ENCODE measurements at places on chromosomes 7 and 10. TPM values are rescaled to one million over a fixed set of nuclear protein-coding genes. Genes with fewer than 3 reads are reported as not detected.

- no peak for DNase-seq
Measured at GRCh38 chr7:130841416-130841815, 107.4 kb upstream of the KLF14 start.

- peak; percentile 19 for DNase-seq
Measured at GRCh38 chr7:142338633-142339501, 81.0 kb upstream of the PRSS58 start.

- DNase-seq = no peak
Measured at GRCh38 chr7:150811-151221, 41.6 kb upstream of the FAM20C start.

GRCh38 chr7:78043159-78043558 is 244.6 kb downstream of the PHTF2 start:
- DNase-seq = no peak

DNA sequence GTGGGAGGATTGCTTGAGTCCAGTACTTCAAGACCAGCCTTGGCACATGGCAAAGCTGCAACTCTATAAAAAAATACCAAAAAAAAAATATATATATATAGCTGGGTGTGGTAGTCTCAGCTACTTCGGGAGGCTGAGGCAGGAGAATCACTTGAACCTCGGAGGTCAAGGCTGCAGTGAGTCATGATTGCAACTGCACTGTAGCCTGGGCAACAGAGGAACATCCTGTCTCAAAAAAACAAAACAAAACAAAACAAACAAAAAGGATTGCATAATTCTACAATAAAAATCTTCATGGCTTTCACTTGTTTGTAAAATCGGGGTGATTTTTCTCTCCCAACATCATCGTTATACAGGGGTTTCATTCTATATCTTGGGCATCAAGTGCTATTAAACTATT is 35.1 kb downstream of the GUSB start:
- DNase-seq = peak; percentile 60

- DNase-seq = peak; percentile 89
Measured at GRCh38 chr10:94224656-94225055, 138.1 kb downstream of the NOC3L start.

DNA sequence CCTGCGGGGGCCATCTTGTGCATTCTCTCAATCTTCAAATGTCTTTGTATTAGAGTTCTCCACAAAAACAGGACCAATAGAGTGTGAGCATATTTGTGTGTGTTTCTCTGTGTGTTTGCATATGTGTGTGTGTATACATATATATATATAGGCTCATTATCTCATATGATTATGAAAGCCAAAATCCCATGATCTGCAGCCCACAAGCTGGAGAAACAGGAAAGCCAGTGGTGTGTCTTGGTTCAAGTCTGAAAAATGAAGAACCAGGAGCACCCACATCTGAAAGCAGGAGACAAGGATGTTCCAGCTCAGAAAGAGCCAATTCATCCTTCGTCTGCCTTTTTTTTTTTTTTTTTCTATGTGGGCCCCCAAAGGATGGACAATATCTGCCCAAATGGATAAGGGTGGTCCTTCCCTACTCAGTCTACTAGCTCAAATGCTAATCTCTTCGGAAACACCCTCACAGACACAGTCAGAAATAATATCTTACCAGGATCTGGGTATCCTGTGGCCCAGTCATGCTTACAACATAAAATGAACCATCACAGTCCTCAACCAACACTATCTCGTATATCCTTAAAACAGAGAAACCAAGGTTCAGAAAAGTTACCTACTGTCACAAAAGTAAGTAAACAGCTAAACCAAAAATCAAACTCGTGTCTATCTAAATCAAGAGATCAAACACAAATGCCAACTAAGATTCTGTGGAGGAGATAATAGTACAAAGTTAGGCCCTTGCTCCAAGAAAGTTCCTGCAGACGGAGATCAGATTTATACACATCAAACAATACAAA is 141.9 kb downstream of the JMJD1C start:
- no peak for DNase-seq

DNA sequence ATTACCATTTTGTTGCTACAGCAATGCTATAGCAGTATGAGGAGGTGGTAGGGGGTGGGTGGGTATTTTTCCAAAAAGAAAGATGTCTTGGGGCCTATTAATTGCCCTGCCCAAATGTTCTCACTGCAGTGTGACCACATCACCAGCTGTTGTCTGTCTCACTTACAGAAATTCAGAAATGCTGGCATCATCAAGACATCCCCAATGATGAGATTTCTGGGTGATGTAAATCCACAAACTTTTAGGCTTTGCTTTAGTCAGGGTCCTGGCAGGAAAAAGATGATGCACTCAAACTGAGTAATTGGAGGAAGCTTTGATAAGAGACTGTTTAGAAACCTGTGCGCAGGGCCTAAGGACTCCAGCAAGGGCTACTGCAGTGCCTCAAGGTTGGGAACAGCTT is 56.2 kb upstream of the OPN4 start:
- DNase-seq = no peak

GRCh38 chr10:112389271-112389822 is 15.4 kb downstream of the ACSL5 start:
- peak; percentile 90 for DNase-seq

DNA sequence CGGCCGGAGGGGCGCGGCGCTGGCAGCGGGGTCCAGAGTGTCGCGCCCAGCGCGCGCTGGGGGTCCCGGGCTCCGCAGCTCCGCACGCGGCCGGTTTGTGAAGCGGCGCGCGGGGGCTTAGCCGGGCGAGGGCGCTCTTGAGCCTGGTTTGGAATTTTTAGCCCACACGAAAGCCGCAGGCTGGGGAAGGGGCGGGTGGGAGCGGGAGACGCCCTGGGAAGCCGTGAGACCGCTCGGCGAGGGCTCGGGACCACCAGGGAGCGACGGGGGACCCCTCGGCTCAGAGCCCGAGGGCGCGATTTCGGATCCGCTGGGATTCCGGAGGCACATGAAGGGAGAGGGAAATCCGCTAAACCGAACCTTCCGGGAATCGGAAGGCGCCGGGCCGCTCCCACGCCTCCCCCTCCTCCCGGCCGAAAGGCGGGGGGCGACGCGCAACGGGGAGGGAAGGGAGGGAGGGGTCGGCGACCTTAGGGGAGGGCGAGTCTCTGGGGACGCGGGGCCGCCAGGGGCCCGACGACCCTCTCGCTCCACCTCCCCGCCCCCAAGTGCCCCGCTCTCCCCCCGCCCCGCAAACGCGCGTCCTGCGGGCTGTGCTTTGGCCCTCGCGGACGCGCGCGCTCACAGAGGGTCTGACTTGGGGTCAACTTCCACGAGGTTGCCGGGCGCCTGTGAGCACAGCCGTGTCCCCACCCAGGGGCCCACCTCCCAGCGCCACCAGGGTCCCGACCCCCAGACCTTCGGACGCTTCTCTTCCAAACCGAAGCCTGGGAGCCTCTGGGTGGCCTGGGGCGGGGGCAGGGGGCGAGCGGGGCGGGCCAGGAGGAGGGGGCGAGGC is 5.1 kb upstream of the ELFN1 start:
- peak; percentile 7 for DNase-seq

DNA sequence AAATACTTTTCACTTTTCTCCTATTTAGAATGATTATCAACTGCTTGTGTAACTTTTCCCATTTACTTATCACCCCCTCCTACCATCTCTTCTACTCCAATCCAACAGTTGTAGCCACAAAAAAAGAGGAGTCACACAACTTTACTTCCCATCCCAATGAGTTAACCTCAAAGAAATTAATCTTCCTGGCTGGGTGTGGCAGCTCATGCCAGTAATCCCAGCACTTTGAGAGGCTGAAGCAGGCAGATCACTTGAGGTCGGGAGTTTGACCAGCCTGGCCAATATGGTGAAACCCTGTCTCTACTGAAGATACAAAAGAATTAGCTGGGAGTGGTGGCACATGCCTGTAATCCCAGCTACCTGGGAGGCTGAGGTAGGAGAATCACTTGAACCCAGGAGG is 19.9 kb downstream of the SYPL1 start:
- DNase-seq = no peak

DNA sequence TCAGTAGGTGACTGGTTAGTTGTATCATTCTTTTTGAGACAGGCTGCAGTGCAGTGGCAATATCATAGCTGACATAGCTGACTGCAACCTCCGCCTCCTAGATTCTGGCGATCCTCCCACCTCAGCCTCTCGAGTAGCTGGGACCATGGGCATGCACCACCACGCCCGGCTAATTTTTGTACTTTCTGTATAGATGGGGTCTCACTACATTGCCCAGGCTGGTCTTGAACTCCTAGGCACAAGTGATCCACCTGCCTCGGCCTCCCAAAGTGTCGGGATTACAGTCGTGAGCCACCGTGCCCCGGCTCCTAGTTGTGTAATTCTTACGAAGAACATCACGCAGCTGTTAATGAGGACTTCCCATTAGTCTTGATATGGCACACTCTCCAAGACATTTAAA is 123.4 kb upstream of the VKORC1L1 start:
- DNase-seq = no peak

Gene PODXL
- 0.53 TPM for total RNA-seq
